ENCODE measurements at places on chromosomes 7 and 10.

DNA sequence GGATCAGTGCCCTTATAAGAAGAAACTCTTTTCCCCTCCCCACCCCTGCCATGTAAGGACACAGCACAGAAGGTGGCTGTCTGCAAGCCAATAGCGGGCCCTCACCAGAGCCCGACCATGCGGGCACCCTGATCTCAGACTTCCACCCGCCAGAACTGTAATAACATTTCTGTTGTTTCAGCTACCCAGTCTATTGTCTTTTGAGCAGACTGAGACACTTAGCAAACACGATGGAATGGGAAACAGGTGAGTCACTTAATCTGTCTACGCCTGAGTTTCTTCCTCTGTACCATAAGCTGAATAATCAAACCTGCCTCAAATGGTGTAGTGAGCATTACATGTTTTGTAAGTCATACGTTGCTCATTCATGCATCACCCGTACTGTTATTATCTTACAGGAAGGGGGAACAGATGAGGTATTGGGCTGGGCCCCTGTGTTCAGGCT, 58.2 kb downstream of the STRA8 start:
- DNase-seq: peak; percentile 63

DNA sequence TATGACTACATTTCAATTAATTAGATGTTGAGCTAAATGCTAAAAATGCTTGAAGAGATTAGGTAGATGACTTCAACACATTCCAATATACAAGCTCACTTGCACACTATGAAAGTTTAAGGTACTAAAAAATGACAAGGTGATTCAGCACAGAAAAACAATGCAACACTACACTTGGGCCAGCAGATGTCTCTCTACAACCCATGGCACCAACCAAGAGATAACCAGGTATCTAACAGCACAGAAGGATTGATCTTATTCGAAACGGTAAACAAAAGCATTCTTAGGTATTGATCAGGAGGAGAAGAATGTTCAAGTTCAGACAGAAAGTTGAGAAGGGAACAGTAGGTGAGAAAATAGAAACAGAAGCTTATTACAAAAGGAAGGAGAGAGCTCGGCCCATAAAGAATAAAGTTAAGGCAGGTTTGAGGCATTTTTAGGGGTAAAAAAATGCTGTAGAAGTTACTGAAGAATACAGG, 248.2 kb upstream of the KLF14 start:
- DNase-seq: peak; percentile 55

DNA sequence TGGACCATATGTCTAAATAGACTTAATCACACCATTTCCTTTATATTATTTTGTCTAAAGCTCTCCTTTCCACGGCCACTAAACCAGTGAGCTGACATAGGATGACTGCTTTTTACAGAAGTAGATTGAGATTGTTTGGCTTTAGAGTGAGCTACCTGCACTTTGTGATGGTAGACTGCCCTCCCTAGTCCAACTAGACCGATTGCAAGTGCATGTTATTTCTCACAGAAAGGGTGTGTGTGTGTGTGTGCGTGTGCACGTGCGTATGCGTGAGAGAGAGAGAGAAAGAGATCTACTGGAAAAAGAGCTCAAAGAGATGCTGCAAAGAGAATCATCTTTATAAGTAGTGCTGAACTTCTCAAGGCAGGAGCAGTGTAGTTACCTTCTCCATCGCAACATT, 60.7 kb downstream of the VCL start:
- DNase-seq: peak; percentile 22

GRCh38 chr10:12262278-12262981, 66.4 kb downstream of the CDC123 start:
- no peak for DNase-seq

DNA sequence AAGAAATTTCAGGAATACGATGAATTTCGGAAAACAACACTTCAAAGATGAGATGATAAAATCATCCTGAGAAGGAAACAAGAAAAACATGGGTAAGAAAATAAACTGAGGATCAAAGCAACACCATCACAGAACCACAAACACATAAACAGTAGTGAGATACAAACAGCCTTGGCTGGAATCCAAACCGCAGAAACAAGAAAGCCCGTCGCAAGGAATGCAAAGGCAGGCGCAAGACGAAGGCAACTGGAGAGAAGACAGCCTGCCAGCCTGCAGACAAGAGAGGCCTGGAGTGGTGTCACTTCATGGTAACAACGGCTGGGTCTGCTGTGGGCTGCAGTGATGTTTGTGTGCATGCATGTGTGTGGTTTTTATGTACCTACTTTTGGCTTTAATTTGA, 61.8 kb upstream of the DRGX start:
- DNase-seq: no peak

Data from fibroblast of skin of right biceps (primary cell).